Vein endothelial cell (primary cell): ENCODE measurements at places on chromosomes 7 and 10. TPM values are rescaled to one million over a fixed set of nuclear protein-coding genes. Genes with fewer than 3 reads are reported as not detected.

MLXIPL gene
- not detected in 2 replicates for total RNA-seq

GJD4 gene
- total RNA-seq: not detected in 2 replicates

CC2D2B gene
- 0.86 and 1.3 TPM in 2 replicates for total RNA-seq

IFIT3 gene
- 5.4 and 7.5 TPM in 2 replicates for total RNA-seq

PANK1 gene
- 2.0 and 3.2 TPM in 2 replicates for total RNA-seq

ANKRD61 gene
- total RNA-seq: not detected in 2 replicates

ITPRID1 gene
- total RNA-seq: not detected in 2 replicates

CPEB3 gene
- 1.8 and 2.0 TPM in 2 replicates for total RNA-seq

OPN1SW gene
- total RNA-seq: not detected in 2 replicates

EPC1 gene
- total RNA-seq: 25.8 and 28.1 TPM in 2 replicates

SH2D4B gene
- total RNA-seq: under 0.01 and 0.10 TPM in 2 replicates

SYT15B gene
- total RNA-seq: 0.19 and 0.65 TPM in 2 replicates

ZNF804B gene
- total RNA-seq: not detected in 2 replicates

ADRA2A gene
- 0.19 and 0.98 TPM in 2 replicates for total RNA-seq

ARHGEF35 gene
- under 0.01 and 0.19 TPM in 2 replicates for total RNA-seq

FAM13C gene
- total RNA-seq: 8.3 and 8.5 TPM in 2 replicates

EPHA1 gene
- total RNA-seq: 0.33 TPM in 1 of 2 replicates, not detected in the other

PYROXD2 gene
- total RNA-seq: 0.96 and 2.3 TPM in 2 replicates

SND1 gene
- 289 and 311 TPM in 2 replicates for total RNA-seq

CNTNAP2 gene
- not detected in 2 replicates for total RNA-seq

CALML3 gene
- not detected in 2 replicates for total RNA-seq

EN2 gene
- under 0.01 TPM in 1 of 2 replicates, not detected in the other for total RNA-seq

COBL gene
- not detected in 2 replicates for total RNA-seq

ORC5 gene
- total RNA-seq: 18.6 and 30.1 TPM in 2 replicates

CTAGE4 gene
- 0.29 TPM in 1 of 2 replicates, not detected in the other for total RNA-seq

JAKMIP3 gene
- total RNA-seq: 0.10 TPM in 1 of 2 replicates, not detected in the other

ELFN1 gene
- total RNA-seq: 0.65 and 1.1 TPM in 2 replicates
